Mesenteric fat pad (tissue), 1 donor: ENCODE measurements at places on chromosomes 5 and 9. TPM values are rescaled to one million over a fixed set of nuclear protein-coding genes. Genes with fewer than 3 reads are reported as not detected.
A peak's percentile ranks its signal among the peaks of the same experiment; 100 is the strongest.

Gene DEPDC1B
- 0.35 TPM for total RNA-seq

Gene DOK3
- total RNA-seq, result 22.6 TPM

Gene CCDC152
- 0.45 TPM for total RNA-seq

Gene KIF12
- total RNA-seq, result 0.84 TPM

Gene ARID3C
- not detected for total RNA-seq

Gene UBE2QL1
- 0.61 TPM for total RNA-seq

Gene PCDH12
- total RNA-seq, result 6.4 TPM

Gene LOX
- 46.3 TPM for total RNA-seq

Gene PCDHB6
- total RNA-seq, result 0.48 TPM

Gene FCHO2
- total RNA-seq, result 37.3 TPM

Gene NR2F1
- 71.5 TPM for total RNA-seq

Gene ANKRD20A1
- total RNA-seq, result 2.2 TPM

Gene BTNL3
- total RNA-seq, result 0.29 TPM

DNA sequence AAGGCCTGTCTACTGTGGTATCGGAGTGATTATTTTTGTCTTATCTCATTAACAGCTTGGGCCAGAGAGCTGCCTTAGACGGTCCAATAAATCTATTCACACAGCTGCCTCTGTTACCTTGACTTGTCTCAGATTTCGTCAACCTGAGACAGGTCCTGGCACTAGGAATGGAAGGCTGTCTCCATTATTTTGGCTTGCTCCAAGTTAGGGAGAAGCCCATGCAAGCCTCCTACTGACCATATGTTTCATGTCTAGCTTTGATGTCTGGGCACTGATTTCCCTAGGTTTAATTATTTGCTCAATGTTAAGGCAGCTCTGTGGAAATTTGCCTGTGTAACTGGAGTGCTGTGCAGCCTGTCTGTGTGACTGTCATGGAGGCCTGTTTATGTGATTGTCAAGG is 12.4 kb upstream of the RALGPS1 start:
- no peak for DNase-seq

- no peak for DNase-seq
Measured at GRCh38 chr9:128145951-128146351, 3.3 kb upstream of the LCN2 start.

DNA sequence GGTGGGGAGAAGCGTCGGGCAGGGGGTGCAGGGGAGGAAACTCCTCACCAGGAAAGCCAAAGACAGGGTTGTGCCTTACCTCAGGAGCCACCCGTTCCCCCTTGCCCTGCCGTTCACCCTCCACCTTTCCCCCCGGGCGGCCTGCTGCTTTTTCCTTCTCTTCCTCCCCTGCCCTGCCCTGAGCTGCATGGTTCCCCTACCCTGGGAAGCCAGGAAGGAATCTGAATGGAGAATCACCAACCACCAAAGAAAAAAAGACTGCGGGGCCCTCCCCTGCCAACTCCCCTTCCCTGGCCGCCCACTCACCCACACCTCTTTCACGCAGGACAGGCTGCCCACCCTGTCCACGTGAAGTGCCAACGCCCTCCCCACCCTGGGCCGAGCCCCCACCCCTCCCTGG is 820 bp upstream of the NFX1 start:
- no peak for DNase-seq

- no peak for DNase-seq
Measured at GRCh38 chr5:92850886-92851285, 730.1 kb downstream of the NR2F1-AS1 start.

DNA sequence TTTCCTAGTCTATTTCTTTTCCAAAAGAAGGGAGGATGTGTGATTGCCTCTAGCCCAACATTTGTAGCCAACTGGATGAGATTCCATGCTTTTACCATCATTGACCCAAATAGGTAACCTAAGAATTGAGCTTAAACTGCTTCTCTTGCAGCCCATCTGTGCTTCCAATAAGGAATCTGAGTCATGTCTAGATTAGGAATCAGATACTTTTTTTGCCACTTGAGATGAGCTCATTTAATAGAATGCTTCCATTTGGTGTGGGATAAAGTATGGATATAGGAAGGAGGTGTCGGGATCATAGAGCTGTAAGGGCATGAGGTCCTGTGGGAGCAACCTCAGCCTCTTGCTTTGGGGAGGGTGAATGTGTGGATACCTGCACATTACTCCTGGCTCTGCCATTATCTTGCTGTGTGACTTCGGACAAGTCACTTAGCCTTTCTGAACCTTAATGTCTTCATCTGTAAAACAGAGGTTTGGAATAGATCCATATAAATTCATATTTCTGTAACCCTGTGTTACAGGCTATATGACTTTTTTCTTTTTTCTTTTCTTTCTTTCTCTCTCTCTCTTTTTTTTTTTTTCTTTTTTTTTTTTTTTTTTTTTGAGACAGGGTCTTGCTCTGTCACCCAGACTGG is 56.2 kb downstream of the MAP1B start:
- no peak for DNase-seq

DNA sequence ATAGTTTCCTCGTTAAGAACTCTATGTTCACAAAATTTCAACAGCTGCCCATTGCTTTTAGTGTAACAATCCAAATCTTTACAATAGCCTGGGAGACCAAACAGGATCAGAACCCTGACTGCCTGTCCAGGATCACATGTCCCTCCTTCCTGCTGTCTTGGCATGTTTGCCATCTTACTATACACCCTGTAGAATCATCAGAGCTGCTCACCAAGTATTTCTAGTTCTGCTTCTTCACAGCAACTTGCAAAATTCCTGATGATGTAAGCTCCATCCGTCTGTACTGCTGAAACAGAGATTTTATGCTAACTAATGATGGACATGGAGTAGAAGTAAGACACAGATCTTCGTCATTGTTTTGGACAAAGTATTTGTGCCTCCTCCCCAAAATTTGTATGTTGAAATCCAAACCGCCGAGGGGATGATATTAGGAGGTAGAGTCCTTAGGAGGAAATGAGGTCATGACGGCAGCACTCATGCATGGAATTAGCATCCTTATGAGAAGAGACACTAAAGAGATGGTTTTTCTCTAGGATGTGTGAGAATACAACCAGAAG is 464.9 kb upstream of the BRINP1 start:
- DNase-seq, result no peak

GRCh38 chr5:172389578-172390112 is 64.7 kb downstream of the SH3PXD2B start:
- DNase-seq, result no peak

- no peak for DNase-seq
Measured at GRCh38 chr9:34716711-34717110, 6.8 kb upstream of the CCL21 start.

DNA sequence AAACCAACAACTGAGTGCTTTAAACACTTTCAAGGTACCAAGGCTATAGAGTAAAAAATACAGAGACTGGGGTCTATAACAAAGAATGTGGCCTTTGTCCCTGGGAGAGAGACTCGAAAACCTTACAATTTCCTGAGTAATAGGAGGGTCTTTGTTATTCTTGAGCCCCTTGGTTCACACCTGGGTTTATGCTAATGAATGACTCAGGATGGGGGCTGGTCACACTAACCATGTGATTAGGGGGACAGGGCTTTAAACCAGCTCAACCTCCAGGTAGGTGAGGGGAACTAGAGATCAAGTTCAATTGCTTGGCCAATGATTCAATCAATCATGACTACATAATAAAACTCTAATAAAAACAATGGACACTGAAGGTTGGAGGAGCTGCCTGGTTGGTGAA is 50.2 kb downstream of the PLPP1 start:
- no peak for DNase-seq

DNA sequence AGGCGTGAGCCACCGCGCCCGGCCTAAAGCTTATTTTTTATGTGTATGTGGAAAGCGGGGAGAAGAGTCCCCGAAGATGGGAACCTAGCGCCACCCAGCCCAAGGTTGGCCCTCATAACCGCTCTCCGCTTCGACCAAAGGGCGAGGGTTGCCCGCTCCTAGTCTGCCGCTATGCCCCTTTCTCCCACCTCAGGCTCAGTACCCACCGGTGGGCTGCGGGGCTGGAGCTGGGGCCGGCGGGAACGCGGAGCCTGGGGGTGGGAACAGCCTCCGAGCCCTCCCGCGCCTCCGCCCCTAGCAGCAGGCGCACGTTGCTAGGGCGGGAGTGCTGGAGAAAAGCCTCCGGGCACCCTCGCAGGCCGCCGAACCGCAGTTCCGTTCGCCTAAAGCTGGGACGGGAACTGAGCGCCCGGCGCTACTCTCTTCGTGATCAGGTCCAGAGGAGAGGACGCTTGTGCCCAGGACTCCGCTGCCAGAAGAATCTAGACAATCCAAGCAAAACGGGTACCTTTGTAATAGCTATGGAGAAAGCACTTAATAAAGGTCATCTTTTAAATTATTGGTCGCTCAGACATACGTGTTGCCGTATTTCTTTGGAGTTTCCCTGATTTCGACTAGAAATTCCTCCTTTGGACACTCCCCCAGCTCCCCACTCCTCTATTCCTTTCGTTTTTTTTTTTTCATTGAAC is at the start of gene WDR31:
WDR31 (minus strand) TSS at position 265 of the 689 bp plus-strand sequence. CDS start 8,253 bp downstream, outside the sequence.
- DNase-seq, result peak; percentile 95

DNA sequence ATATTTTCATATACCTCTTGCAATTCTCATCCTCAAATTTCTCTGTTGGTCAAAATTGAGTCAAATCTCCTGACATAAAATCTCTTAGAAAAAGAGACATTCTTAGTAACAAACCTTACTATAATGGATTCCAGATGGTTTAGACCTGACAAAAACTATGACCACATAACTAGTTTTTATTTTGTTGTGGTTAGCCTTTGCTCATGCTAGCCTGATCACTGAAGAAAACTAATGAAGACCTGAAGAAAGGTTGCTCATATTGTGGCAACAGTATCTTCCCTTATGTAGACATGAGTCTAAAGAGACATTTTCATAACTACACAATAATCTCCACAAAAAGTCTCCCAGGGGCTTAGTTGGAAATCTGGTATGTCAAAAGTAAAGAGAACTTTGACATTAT is 274.1 kb upstream of the TMEM161B start:
- DNase-seq, result no peak

- no peak for DNase-seq
Measured at GRCh38 chr5:174090129-174090528, 44.6 kb downstream of the NSG2 start.

- no peak for DNase-seq
Measured at GRCh38 chr5:76622973-76623596, at the start of gene F2RL2. Gene F2RL2 (minus strand): TSS chr5:76623403. CDS start chr5:76623230, 173 bp downstream.

- no peak for DNase-seq
Measured at GRCh38 chr5:37893434-37894134, 53.7 kb upstream of the GDNF start.

- DNase-seq, result no peak
Measured at GRCh38 chr9:16193066-16193465, 640.2 kb downstream of the CCDC171 start.

DNA sequence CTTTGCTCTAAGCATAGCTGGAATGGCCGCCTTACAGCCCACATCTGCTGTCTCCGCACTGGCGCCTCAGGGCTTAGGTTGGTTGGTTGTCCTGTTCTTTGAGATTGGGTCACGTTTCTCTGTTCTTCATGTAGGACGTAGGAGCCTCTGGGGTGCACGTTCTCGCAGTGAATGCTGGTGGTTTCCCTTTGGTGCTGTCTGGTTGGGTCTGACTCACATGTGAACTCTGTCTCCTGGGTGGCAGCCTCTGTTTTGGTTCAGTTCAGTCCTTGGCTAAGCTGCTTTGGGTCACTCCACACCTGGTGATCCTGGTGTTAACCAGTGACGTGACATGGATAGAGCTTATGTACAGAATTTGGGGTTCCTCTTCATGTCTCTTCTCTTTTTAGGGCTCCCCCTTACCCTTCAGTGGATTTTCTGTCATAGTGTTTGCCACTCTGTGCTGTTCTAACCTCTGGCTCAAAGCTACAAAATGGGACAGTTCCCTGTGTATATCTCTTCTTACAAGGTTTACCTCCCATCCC is 12.6 kb upstream of the LPCAT1 start:
- peak; percentile 86 for DNase-seq

GRCh38 chr5:170963521-170963920 is 101.7 kb downstream of the RANBP17 start:
- DNase-seq, result no peak

DNA sequence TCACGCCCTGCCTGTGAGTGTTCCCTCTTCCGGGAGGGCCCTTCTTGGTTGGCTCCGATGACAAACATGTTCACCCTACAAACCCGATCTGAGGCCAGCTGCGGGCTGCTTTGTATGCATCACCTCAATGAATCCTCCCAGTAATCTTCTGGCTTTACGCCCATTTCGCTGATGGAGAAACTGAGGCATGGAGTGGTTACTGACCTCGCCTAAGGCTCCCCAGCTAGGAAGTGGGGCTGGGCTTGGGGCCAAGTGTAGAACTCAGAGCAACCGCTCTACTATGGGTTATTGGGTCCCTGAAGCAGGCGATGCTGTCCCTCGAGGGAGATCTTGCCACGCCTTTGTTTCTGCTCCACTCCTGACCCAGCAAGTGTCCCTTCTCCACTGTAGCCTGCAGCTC is 38.2 kb upstream of the RPL26L1 start:
- DNase-seq, result no peak

- peak; percentile 86 for DNase-seq
Measured at GRCh38 chr5:179267671-179268083, 77.6 kb downstream of the ADAMTS2 start.

DNA sequence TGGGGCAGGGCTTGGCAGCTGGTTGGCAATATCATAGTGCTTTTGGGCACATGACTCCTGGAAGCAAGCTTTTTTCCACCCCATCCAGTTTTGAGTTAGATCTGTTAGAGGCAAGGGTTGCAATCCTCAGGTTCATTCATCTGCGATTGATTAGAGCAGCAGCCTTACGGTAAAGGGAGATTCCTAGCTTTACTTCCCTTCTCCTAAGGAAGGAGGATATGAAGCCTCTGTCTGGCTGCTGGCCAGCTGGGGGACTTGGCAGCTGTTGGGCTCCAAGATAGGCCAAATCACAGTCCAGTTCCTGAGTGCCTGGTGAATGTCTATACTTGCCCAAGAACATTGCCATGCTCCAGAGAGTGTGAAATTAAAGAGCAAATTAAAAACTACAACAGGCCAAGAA is 113.4 kb upstream of the CCNH start:
- no peak for DNase-seq

DNA sequence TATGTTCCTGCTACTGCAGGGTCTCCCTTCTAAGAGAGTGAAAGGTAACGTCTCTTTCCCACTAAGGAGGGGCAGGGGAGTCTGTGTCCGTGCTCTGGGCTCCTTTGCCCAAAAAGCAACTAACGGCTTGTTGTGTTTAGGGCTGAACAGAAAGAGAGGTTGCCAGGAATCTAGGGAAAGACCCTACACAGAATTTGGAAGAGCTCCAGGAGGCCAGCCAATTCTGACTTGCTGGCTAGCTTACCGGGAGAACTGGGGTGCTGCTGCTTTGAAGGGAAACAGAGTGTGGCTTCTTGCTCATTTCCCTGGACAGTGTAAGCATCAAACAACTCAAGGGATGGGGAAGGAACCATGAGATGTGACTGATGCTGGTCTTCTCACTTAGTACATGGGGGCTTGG is 176.1 kb downstream of the GADD45G start:
- DNase-seq, result no peak

- DNase-seq, result no peak
Measured at GRCh38 chr5:68593211-68593671, 377.7 kb downstream of the PIK3R1 start.
